ENCODE measurements at places on chromosomes 6 and 20. TPM values are rescaled to one million over a fixed set of nuclear protein-coding genes. Genes with fewer than 3 reads are reported as not detected.

DNA sequence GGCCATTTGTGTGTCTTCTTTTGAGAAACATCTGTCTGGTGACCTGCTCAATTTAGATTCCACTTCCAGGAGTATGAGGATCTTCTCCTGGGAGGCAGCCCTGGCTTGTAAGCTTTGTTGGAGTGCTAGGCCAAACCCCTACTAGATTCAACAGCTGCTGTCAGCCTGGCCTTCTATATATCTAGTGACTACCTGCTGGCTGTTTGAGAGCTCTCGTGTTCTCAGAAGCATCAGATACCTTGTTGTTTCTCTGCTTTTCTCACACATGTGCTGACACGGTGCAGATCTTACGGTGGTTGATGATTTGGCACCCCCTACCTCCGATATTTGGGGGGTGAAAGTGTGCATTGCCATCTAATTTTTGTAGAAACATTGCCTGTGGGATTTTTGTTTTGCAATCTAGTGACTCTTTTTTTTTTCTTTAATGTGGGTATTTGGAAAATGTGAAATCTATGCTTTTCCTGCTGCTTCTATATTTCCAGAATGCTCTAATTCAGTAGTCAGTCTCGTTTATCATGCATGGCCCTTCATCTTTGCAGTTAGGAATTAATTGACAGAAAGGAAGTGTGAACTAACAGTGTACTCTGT lies 4.7 kb downstream of the CCN2 start:
- DNase-seq: no peak

- DNase-seq: no peak
Measured at GRCh38 chr20:63964412-63964811, 5.3 kb downstream of the ZNF512B start.

- no peak for DNase-seq
Measured at GRCh38 chr20:40896814-40897700, 131.6 kb upstream of the TOP1 start.

DNA sequence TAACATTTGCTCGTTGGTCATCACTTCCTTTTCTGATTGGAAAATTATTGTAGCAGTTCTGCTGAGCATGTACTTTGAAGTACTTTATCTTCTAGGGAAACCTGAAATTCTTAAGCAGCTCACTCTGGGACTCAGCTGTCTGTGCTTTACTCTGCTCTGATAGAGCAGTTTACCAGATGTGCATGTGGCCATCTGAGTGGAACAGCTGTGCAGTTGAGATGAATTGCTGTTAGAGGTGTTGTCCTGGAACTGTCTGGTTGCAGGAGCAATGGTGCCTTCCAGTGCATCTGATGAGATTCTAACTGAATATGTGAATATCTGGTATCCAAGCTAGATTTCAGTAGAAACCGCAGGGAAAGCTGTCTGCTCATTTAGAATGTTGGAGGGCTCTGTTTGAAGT lies 27.2 kb downstream of the PANK2 start:
- DNase-seq: no peak

DNA sequence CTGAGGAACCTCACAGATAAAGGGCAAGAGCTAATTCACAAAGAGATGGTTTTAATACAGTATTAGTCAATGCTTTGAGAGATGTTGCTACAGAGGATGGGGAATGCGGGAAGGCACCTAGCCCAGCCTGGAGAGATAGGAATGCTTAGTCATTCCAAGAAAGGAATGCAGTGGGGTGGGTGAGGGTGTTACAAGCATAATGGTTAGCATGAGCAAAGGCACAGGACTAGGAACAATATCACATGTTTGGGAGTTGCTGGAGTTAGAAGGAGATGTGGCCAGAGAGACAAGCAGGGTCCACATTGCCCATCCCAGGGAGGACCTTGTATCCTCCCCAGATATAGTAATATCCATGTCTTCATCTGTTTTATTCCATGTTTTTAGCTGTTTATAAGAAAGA lies 107.0 kb upstream of the OGFRL1 start:
- DNase-seq: no peak

DNA sequence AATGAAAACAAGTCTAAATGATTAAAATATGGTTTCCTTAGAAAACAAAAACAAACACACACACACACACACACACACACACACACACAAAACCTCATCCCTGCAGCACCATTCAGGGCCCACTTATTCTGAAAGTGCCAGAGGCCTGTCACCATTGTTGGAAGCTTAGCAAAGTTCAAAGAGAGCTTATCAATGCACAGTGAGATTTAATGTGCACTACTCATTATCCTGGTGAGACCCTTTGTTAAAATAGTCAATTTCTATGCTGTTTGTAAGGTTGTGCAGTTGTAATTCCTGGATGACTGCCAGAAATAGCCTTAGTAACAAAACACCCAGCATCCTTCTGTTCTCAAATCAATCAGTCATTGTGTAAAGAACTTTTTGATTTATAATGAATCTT lies 482.9 kb downstream of the GRIK2 start:
- DNase-seq: no peak

NCOA3 gene
- 8.0 TPM for polyA plus RNA-seq

CCN6 gene
- polyA plus RNA-seq: not detected

Measured in heart right ventricle (tissue), 16 donors.